Right lung (tissue), 10 donors: ENCODE measurements at places on chromosomes 7 and 10. TPM values are rescaled to one million over a fixed set of nuclear protein-coding genes. Genes with fewer than 3 reads are reported as not detected.

SEMA3D gene
- polyA plus RNA-seq = 56.4 TPM

RBM20 gene
- polyA plus RNA-seq = 1.4 TPM

PIK3AP1 gene
- 3.0 TPM for polyA plus RNA-seq

MCM10 gene
- polyA plus RNA-seq = 7.4 TPM

MBL2 gene
- not detected for polyA plus RNA-seq

PRKCQ gene
- 6.4 TPM for polyA plus RNA-seq

HECW1 gene
- 3.4 TPM for polyA plus RNA-seq

RNF148 gene
- 0.36 TPM for polyA plus RNA-seq

TLX1 gene
- not detected for polyA plus RNA-seq

BHLHA15 gene
- 0.76 TPM for polyA plus RNA-seq

RHBDD2 gene
- polyA plus RNA-seq = 37.8 TPM

PLEKHS1 gene
- 0.27 TPM for polyA plus RNA-seq

LIPM gene
- 0.09 TPM for polyA plus RNA-seq

PANK1 gene
- polyA plus RNA-seq = 14.7 TPM

PTN gene
- 57.3 TPM for polyA plus RNA-seq

AGR2 gene
- polyA plus RNA-seq = 124 TPM

CCL26 gene
- polyA plus RNA-seq = not detected

AKAP9 gene
- polyA plus RNA-seq = 88.3 TPM

DNA sequence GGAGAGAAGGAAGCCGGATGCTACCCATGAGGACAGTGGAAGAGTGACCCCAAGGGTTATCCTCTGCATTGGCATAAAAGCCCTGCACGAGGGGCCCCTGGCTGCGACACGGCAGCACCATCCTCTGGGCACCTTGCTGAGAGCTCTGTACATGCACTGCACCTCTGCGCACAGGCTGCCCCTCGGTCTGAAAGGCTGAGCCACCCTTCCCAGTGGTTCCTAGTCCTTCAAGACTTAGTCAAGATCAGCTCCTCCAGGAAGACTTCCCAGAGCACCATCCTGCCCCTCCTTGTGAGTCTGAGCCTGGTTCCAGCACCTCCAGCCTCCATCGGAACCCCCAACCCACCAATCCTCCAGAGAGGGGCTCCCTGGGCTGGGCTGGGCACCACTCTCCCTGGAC is 37.9 kb upstream of the CNPY1 start:
- DNase-seq = no peak

- no peak for DNase-seq
Measured at GRCh38 chr7:14720785-14721184, 181.8 kb downstream of the DGKB start.

DNA sequence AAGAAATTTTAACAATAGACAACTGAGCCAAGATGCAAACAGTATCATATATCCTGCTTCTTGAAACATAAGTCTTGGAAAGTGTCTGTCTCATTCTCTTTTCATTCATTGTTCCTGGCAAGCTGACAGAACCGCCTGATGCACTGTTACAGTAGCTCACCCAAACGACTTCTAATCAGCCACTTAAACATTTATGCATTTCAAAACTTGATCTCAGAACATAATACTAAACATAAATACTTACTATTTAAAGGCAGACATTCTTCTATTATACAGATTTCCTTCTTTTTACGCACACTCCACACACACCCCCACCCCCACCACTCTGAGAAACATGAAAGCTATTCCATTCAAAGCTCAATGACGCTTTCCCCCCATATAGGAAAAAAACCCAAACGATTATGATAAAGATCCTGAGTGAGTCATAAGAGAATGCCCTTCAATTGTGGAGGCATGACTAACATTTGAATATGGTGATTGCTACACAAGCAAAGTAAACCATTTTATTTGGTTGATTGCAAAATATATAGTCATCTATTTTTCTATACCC is 30.5 kb downstream of the SHTN1 start:
- no peak for DNase-seq

GRCh38 chr7:26198133-26198780 is 2.3 kb downstream of the HNRNPA2B1 start:
- DNase-seq = peak; percentile 31

GRCh38 chr7:102836191-102836919 is 76.4 kb upstream of the LRRC17 start:
- DNase-seq = peak; percentile 69

- no peak for DNase-seq
Measured at GRCh38 chr10:21208666-21209316, 311.7 kb upstream of the NEBL start.

- DNase-seq = no peak
Measured at GRCh38 chr7:73894733-73895551, 34.0 kb downstream of the TMEM270 start.

DNA sequence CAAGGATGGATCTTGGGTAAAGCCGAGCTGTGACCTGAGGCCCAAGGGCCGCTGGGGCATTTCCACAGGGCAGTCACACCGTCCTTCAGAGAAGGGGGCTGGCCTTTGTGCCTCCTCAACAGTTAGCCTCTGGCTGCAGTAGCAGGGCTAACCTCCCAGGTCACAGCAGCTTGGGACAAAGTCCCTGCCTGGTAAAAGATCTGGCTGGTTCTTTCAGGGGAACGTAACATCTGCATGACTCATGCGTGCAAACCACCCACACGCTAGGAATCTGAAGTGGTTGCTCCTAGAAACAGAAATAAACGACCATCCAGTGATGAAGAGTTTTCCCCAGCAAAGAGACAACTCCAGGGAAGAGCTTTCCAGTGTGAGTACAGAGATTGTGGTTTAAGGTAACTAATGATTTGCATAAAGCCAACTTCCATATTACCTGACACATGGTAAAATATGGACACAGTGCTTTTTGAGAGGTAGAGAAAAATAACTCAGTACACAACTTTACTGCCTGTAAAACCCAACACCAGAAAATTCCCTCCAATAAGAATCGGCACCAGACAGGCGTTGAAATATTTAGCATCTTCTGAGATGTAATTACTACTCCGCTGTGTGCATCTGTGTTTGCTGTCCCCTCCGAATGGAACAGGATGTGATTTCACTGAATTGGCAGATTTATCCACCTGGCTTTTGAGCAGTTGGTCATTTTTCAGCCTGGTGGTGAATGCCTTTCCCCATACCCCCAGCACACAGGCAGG is 84.9 kb upstream of the ADRB1 start:
- DNase-seq = no peak

GRCh38 chr10:68474021-68474420 is 2.2 kb upstream of the DNA2 start:
- DNase-seq = no peak

- no peak for DNase-seq
Measured at GRCh38 chr10:122567056-122567660, 6.6 kb downstream of the DMBT1 start.

DNA sequence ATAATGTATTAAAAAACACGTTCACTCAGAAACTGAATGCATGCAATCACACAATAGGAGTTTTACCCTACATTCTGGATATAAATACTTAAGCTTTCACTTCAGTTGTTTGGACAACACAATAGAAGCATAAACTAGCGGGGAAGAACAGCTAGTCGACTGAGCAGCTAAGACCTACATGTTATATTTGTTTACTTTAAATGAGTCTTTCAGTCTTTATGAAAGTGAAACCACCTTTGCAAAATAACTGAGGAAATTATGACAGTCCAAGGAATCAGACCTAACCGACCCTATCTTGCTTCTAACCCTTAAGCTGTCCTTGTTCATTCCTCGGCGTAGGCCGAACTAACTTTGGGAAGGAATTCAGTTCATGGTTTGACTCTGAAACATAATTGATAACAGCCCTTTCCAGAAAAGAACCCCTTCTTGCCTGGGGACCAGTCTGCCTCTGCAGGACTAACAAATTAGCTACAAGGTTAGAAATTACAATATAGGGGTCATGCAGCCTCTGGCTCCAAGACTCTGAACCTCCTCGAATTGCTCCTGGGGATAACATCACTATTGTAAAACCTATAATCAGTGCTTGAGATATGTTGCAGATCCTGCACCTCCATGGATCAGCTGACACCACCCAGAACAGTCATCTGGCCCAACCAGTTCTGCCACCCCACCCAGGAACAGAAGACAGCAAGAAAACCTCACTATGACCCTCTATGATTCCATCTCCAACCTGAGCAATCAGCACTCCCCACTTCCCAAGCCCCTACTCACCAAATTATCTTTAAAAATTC is 185.1 kb upstream of the KLF6 start:
- no peak for DNase-seq

- DNase-seq = no peak
Measured at GRCh38 chr10:3568983-3569382, 216.0 kb downstream of the KLF6 start.

DNA sequence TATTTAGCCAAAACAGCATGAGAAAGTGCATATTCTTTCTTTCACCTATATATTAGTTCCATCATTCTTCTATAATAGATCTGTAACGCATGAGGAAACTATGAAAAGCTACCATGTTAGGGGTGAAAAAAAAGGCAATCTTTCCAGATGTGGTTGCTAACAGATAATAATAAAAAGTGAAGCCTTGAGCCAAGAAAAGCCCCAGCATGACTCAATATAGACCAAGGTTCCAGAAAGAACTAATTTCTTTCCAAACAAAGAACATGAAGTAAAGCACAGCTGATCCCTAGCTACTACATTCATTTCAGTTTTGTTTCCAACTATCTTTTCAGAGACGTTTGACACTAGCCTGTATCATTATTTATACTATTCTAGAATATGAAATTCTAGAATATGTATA is 16.4 kb downstream of the ARL4A start:
- DNase-seq = no peak

- DNase-seq = no peak
Measured at GRCh38 chr10:84258034-84258695, 13.3 kb downstream of the RGR start.

DNA sequence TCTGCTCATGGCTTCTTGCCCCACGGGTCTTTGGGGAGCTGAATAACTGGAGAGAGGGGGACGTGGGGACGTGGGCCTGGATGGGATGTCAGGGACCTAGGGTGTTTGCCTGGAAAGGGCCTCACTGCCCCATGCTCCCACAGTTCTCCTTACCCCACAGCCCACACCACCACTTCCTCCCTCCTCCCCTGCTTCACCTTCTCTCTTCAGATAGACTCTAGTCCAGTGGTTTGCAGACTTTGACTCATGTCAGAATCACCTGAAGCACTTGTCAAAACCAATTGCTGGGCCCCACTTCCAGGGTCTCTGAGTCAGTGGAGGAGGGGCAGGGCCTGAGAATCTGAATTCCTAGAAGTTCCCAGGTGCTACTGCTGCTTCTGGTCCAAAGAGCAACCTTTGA is 327.4 kb downstream of the RPS24 start:
- no peak for DNase-seq

- no peak for DNase-seq
Measured at GRCh38 chr10:91103384-91104192, 116.9 kb upstream of the PCGF5 start.

DNA sequence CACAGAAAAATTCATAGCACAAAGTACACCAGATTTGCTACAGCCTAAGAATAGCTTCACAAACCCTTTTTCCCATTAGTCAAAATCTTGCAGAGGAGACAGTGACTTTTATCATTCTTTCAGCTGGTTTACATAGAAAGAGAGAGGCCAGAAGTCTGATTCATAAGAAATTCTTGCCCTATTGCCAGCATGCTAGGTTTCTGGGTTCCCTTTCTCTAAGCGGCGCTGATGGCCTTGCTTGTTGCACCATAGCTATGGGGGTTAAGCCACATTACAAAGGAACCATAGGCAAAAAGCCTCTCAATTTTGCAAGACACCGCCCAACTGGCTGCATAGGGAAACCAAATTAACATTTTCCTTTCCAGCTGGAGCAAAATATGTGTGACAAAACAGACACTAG is 87.4 kb downstream of the ZNF467 start:
- DNase-seq = no peak

- no peak for DNase-seq
Measured at GRCh38 chr10:4639960-4640359, 186.0 kb upstream of the AKR1E2 start.

- DNase-seq = no peak
Measured at GRCh38 chr7:29764227-29764626, 42.1 kb upstream of the WIPF3 start.

DNA sequence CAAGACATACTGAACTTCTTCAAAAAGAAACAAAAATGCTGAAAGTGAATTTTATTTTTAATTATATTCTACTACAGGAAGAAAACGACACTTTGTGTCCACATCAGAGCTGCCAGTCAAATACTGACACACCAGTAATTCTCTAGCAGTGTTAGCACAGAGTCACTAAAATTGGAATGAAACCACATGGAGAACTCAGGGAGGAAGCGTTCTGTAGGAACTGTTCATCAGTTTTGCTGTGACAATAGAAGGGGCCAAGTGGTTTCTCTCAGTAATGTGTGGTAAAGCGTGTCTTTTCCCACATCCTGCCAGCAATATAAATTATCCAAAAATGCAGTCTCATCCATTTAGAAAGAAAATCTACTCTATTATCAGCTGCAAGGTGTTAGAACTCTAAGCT is 683.3 kb downstream of the GRM8 start:
- no peak for DNase-seq

DNA sequence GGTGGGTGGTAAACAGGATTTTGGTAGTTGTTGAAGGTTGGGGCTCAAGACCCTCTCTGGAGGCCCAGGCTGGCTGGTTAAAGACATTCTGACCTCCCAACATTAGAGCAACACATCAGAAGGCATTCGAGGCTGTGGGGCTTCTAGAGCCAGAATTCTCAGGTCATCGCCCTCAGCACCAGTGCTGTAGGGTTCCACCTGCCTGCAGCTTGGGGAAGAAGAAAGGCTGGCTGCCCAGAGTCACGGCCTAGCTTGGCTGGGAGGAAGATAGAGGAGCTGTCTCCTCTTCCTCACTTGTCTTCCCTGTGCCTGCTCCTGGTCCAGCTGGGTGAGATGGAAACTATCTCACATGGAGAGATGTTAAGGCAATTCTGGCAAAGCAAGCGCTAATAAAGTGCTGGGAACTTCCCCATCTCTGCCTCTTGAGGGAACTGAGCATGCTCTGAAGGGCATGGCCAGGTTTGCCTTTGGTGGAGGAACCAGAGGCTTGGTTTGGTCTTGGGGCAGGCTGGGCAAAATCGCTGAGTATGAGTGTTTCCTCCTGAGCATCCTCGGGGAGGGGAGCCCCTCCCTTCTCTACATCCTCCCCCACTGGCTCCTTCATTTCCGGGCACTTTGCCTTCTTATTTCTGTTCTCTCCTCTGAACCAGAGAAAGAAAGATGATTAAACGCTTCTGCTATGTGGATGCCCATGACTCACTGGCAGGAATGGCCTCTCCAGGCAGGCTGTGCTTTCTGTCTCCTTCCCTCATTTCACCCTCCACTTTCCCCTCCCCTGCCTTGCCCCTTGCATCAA is 509.0 kb upstream of the PODXL start:
- no peak for DNase-seq

GRCh38 chr7:16098585-16099179 is 322.7 kb downstream of the CRPPA start:
- no peak for DNase-seq

GRCh38 chr10:19488592-19489280 is 327.5 kb upstream of the PLXDC2 start:
- no peak for DNase-seq

- DNase-seq = no peak
Measured at GRCh38 chr10:109993551-109994330, 14.0 kb upstream of the ADD3 start.

GRCh38 chr7:34612661-34613060 is 45.4 kb upstream of the NPSR1 start:
- no peak for DNase-seq
